A172 (cell line): ENCODE measurements at places on chromosomes 11 and 22.

DNA sequence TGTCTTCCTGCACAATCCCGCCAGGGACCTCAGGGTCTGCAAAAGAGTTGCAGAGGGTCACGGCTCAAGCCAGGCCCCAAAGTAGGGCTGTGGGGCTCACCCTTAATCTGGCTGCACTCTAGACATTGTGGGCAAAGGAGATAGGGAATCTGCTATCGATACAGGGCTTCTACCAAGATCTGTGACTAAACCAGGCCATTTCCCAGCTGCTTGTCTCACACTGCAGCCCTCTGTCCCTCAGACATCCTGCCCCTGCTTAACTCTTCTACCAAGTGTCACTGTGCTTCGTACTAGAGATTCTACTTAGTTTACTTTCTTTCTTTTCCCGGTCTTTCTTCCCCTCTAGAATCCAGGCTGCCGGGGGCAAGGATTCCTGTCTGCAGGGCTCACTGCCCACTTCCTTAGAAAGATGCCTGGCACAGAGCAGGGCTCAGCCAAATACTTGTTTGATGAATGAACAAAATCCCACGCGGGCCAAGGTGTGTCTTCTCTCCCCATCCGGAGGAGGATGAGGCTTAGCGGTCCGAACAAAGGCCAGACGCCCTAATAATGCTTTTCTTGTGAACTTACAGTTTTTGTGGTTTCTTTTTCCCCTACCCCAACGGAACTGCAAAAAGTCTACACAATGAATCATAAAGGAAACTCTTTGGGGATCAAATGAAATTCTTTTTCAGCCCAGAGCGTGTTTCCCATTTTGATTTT is 61.3 kb upstream of the ANO1 start:
- peak; percentile 94 for DNase-seq

- no peak for DNase-seq
Observed at GRCh38 chr22:45199723-45200122, 36.0 kb downstream of the NUP50 start.

DNA sequence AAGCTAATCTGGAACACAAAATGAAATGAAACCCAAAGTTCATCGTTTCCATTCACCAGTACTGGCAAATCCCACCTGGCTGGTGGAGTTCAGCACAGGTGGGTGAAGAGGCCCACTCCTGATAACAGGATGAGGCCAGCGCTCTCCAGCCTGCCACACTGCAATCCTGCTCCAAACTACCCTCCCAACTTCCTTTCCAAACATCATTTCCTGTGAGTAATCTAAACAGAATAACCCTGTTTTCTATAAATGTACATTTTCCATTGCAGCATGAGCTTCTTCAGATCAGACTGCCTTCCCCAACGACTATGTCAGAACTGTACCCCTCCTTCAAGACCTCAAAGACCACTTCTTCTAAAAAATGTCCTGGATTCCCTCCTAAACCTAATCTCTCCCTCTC is 15.9 kb upstream of the NFRKB start:
- DNase-seq: no peak

DNA sequence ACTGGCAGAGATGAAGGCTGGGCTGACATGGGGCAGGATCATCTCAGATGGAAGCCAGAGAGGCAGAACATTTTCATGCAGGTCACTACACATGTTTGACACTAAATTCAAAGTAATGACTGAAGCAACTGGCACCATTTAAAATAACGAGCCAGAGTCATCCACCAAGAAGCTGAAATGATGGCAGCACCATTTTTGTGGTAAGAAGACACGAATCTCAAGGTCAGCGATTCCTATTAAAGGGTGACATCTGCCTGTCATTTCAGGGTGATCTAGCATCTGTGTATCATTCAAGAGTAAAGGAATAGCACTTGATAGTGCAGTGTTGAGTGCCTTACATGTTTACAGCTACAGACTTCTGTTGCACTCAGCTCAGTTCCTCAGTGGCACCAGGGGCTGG is 113.4 kb upstream of the C11orf87 start:
- no peak for DNase-seq

GRCh38 chr22:46857142-46857884 is 94.9 kb downstream of the TBC1D22A start:
- no peak for DNase-seq

DNA sequence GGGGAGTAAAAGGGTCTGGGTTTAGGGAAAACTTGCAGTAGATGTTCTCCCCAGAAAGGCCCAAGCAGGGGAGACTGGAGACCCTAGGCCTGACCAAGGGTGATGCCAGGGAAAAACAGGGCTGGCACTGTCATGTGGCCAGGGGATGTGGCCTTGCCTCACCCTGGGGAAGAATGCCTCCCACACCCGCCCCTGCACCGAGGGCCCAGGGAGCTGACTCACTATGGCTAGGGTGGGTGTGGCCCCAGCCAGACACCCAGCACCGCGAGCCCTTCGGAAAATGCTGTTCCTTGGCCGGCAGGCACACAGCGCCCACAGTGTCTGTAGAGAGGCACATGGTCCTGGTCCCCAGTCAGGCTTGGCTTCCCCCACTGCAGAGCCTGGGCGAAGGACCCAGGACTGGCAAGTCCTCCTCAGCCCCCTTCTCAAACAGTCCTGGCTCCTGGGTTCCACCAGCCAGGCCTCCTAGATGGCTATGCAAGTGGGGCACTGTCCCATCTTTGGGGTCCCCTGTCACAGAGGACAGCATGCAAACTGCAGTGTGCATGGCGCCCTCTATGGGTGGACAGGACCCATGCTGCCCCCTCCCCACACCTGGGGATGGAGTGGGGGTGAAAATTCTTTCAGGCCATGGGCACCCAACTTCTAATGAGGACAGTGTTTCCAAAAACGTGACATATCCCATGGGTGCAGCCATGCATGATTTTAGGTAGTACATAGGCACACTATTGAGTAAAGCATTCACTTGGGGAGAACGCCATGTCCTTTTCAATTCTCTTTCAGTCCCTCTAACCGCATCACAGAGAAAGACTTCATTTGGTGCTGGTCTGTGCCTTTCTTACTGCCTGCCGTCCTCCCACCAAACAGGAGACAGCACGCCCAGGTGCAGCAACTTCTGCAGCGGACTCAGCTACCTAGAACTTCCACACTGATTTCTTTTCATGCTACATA is 15.2 kb downstream of the TMPRSS5 start:
- peak; percentile 87 for DNase-seq

GRCh38 chr11:90220391-90220790 is 2.5 kb downstream of the CHORDC1 start:
- peak; percentile 6 for DNase-seq

DNA sequence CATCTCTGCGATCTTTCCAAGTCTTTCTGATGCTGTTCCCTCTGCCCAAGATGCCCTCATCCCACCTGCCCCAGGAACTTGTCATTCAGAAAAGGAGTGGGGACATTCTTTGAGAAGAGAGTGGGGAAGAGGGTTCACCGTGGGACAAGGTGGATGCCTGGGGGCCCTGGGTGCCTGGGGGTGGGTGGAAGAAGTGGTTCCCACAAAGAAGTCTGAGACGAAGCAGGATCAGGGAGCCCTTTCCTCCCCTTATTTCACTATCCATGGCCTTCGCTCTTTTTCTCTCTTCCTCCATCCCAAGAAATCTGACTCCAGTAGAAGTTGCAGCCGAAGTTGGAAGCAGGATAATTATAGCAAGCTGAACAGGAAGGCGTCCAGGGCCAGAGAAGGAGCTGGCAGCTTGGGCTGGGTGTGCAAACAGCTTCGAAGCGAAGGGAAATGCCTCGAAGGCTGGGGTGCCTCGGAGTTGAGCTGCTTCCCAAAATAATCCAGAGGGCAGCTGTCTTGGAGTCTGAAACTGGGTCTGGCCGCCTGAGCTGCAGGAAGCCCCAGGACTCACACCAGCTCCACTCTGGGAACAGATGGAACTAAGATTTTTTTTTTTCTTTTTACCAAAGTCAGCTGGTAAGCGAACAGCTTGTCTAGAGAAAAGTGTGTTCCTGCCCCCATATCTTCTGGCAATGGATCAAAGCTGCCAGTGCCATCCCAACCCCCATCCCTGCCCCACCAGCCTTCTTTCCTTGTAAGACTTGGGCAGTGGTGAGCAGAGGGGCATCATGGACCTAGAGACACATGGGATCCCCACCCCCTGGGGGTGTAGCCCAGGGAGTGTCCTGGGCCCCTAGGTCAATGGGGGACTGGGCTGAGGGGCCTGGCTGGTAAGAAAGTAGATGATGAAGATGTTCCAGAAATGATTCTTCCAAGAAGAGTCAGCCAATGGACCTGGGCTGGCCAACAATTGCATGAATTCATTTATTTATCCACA is 31.5 kb downstream of the PARVG start:
- DNase-seq: no peak

- DNase-seq: no peak
Observed at GRCh38 chr11:24496736-24497725, at the start of gene LUZP2. LUZP2 (plus strand) TSS chr11:24497053.

GRCh38 chr11:64870176-64870892 is 8.1 kb downstream of the EHD1 start:
- peak; percentile 70 for DNase-seq

- no peak for DNase-seq
Observed at GRCh38 chr22:17443405-17444203, 74.3 kb downstream of the CECR2 start.

- no peak for DNase-seq
Observed at GRCh38 chr22:25791556-25791955, 49.6 kb downstream of the MYO18B start.

- DNase-seq: no peak
Observed at GRCh38 chr22:21917181-21917958, 35.3 kb downstream of the PPM1F start.

- DNase-seq: no peak
Observed at GRCh38 chr11:64924910-64925284, 408 bp downstream of the PPP2R5B start.

DNA sequence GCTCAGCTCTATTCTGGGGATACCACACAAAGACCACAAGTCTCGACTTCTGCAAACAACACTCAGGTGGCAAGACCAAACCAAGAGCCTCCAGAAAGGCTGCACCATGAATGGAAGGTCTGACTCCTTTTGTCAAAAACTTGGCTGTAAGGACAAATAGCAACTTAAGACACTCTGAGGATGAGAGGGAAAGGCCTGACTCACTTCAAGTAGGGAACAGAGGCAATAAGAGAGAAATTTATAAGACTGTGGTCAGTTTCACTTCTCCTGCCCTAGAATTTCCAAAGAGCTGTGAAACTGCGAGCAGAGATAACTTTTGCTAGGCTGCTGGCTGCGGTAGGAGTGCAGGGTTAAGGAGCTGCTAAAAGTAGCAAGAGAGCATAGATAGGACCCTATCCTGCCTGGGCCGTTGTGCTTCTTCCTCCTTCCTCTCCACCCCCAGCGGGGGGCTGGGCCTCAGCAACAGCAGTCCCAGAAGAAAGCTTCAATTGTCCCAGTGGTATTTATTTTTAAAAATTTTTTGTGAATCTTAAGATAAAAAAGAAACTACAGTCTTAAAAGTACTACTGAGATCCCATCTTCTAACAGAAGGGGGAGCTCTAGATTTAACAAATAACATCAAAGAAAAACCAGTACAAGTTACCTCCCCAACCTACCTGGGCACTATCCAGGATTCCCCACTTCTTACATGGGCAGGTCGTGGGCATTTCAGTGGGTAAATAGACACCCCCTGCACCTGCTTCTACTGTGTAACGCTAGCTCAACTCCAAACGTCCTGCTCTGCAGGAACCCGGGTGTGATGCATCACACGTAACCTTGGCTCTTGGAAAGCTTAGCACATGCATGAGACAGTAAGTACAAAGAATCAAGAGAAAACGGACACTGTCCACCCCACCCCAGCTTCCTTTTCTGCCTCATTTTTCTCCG is 66.4 kb downstream of the SGSM3 start:
- peak; percentile 21 for DNase-seq

DNA sequence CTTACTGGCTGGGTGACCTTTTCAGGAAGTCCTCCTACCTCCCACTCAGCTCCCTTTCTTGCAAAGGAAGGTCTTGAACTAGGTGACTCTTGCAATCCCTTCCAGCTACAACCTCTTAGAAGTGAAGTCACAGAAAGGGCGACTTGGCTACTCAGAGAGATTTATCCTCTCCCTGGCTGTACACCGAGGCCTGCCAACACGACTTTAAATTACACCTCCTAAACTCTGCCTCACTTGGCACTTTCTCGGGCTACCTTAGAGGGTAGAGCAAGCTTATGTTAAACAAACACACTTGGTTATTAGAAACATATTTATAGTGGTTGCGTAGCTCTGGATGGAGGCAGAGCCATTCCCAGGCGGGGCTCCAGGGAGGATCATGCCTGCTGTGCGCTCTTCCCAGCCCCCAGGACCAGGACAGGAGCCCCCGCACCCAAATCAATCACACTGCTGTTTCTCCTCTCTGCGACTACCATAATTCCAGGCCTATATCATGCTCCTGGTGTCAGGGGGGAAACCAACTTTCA is 358.4 kb downstream of the BUD13 start:
- DNase-seq: no peak

GRCh38 chr22:18056161-18056666 is 21.6 kb upstream of the PEX26 start:
- DNase-seq: peak; percentile 71

DNA sequence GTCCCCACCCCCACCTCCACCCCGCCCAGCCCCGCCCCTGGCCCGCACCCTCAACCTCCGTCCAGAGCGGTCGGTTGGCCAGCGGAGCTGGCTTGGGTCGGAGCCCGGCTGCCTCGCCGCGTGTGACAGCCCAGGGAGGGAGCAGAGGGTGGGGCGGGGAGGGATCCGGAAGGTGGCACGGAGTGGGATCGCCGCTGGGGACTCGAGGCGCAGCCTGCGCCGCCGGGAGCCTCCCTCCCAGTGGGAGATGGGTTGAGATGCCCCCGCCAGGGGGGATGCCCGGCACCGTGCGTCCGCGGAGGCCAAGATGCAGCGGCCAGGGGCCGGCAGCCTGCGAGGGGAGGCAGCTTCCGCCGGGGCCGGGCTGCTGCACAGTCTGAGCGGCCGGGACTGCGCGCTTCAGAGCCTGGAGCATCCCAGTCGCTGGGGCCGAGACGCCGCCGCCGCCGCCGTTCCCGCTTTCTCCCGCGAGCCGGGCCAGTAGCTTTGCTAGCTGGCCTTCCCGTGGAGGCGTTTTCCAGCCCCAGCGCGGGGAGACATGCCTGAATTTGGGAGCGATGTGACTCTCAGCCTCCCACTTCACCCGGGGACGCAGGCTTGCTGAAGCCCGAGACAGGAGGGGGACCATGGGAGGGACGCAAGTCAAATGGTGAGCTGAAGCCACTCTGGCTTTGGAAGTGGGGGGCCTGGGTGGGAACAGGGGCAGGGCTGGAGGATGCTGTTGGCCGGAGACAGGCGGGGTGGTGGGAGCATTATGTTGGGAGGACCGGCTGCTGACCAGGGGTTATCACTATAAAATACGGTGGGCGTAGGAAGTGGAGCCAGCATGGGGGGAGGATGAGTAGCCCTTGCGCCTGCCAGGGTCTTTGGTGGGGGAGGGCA is 40.2 kb downstream of the DIXDC1 start:
- DNase-seq: no peak

GRCh38 chr11:6237761-6238302 is 1.1 kb upstream of the CNGA4 start:
- no peak for DNase-seq

- no peak for DNase-seq
Observed at GRCh38 chr11:68932933-68933577, 29.4 kb downstream of the IGHMBP2 start.

DNA sequence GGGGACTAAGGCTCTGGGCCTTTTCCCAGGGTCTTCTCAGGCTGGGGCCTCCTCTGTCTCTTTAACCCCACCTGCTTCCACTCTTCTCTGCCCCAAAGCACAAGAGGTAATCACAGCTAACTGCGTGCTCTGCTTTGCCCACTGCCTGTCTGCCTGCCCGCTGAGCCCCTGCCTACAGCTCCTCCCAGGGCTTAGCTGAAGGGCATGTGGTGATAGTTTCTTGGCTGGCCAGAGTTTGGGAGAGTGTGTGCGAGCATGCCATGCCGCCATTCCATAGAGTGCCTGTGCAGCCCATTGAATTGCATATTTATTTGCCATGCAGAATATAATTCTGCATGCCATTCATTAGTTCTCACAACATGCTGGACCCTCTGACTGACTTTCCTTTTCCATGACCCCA is 32.5 kb downstream of the PHLDB1 start:
- DNase-seq: no peak
